Lower lobe of right lung (tissue), 2 donors: ENCODE measurements at places on chromosomes 12 and 14. TPM values are rescaled to one million over a fixed set of nuclear protein-coding genes. Genes with fewer than 3 reads are reported as not detected.

OTOGL gene
- total RNA-seq = 0.32 TPM

- DNase-seq = no peak
- H3K36me3 ChIP-seq = no peaks in the 10 kb centered on the region
- no peak overlapping the region for H3K27ac ChIP-seq
- H3K4me1 ChIP-seq = no peaks in the 10 kb centered on the region
These were observed 404.4 kb downstream of the TRHDE start for GRCh38 chr12:72676556-72676955.

GRCh38 chr12:26346736-26347135 is 151.4 kb downstream of the SSPN start:
- no peaks in the 10 kb centered on the region for H3K36me3 ChIP-seq
- H3K4me3 ChIP-seq = no peak overlapping the region
- DNase-seq = no peak
- no peak overlapping the region for H3K27ac ChIP-seq
- no peaks in the 10 kb centered on the region for H3K27me3 ChIP-seq

DNA sequence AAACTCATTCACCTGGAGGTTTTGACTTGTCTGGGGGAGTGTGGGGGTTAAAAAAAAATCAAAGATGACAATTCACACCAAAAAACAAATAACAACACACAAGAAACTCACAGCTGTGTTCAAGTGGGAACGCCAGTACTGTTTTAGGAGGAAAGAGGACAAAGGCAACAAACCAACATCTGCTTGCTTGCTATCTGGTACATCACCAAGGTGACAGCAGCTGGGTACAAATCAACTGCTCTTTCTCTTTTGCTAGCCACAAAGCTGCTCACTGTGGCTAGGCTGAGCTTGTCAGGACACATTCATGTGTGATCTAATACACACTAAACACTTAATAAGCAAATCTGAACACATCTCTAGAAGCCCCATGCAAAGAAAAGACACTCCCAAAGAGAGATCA is 128.0 kb upstream of the RAP1B start:
- no peaks in the 10 kb centered on the region for H3K36me3 ChIP-seq
- H3K27ac ChIP-seq = no peak overlapping the region
- H3K4me1 ChIP-seq = no peaks in the 10 kb centered on the region

GRCh38 chr12:83042441-83043200 is 355.9 kb downstream of the TMTC2 start:
- DNase-seq = no peak
- no peak overlapping the region for H3K27ac ChIP-seq
- no peaks in the 10 kb centered on the region for H3K27me3 ChIP-seq
- H3K36me3 ChIP-seq = no peaks in the 10 kb centered on the region

GRCh38 chr14:31508135-31508534 is 20.3 kb upstream of the GPR33 start:
- DNase-seq = no peak
- H3K27ac ChIP-seq = no peak overlapping the region
- peaks cover 22% of the 10 kb centered on the region for H3K4me1 ChIP-seq
- no peaks in the 10 kb centered on the region for H3K27me3 ChIP-seq
- no peaks in the 10 kb centered on the region for H3K36me3 ChIP-seq

DNA sequence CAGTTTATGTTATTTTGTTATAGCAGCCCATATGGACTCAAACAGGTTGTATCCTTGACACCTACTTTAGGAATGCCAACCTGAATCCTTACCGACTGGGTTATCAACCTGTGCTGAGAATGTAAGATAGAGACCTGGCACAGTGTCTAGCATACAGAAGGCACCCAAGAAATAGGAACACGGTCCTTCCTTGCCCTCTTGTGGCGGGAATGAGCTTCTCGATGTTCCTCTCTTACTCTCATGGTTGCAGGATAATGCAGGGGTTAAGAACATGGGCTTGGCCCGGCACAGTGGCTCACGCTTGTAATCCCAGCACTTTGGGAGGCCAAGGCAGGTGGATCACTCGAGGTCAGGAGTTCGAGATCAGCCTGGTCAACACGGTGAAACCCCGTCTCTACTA is 6.5 kb downstream of the C12orf43 start:
- H3K4me1 ChIP-seq = no peaks in the 10 kb centered on the region
- H3K27me3 ChIP-seq = no peaks in the 10 kb centered on the region
